Natural killer cell (primary cell): ENCODE measurements at places on chromosomes 6 and 20. TPM values are rescaled to one million over a fixed set of nuclear protein-coding genes. Genes with fewer than 3 reads are reported as not detected.

The SLC12A5 gene
- total RNA-seq = not detected

DNA sequence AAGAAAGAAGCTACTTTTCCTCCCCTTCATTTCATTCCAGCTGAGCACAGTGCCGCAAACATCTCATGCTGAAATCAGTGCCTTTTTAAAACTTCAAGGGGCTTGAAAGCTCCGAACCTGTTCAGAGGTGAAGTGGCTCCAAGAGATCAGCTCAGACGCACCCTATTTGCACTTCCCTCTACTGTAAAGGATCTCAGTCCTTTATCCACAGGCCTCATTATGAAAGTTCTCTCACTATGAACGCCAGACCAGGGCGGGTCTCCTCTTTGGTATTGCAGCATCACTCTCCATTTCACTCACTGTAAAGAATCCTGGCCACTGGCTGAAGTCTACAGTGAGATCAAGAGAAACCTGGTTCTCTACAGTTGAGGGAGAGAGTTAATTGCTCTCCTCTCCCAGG, 232.7 kb upstream of the POU3F2 start:
- H3K27ac ChIP-seq = no peak overlapping the region
- H3K4me3 ChIP-seq = no peak overlapping the region
- no peaks in the 10 kb centered on the region for H3K27me3 ChIP-seq
- H3K36me3 ChIP-seq = no peaks in the 10 kb centered on the region

DNA sequence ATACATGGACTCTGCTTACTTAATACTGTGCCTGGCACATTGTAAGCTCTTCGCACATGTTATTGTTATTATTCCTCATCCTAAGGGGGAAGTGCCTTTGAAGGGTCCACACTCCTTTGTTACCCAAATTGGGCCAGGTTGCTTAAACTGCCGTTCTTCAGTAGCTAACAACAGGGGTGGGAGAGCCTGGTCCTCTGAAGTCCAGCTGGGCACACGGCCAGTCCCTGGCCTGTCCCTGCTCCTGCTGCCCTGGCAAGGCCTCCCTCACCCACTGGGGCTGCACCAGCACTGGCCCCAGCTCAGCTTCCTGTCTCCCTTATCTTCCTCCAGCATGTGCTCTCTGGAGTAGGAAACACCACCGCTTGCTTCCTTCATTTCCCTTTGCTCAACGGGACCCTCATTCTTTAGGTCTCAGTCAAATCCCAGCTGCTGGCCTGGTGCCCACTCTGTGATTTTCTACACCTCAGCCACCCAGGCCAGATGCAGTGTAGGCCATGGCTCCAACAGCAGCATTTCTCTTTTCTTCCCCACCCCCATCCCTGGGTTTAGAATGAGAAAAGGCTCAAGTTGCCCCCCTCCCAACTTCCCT, 5.5 kb upstream of the PROCR start:
- H3K27ac ChIP-seq = no peak overlapping the region
- H3K4me3 ChIP-seq = no peak overlapping the region
- no peaks in the 10 kb centered on the region for H3K27me3 ChIP-seq
- no peaks in the 10 kb centered on the region for H3K36me3 ChIP-seq
- no peak for DNase-seq
- H3K4me1 ChIP-seq = peaks cover 10% of the 10 kb centered on the region

DNA sequence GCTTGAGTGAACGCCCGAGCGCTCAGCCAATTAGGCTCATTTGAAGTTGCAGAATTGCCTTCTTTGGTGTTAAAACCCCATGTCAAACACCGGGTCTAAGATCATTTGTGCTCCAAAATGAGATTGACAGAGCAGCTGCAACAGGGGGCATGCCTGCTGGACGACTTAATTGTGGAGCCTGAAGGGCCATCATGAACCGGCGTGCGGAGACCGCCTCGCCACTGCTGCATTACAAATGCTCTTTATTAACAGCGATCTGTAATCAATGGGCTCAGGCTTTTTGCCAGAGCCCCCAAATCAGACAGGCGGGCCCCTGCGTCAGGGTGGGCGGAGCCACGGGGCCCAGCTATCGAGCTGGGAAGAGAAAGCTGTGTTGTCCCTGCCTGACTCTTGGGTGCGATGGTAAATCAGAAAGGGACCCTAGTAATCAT, 183.2 kb downstream of the SIM1 start:
- H3K27ac ChIP-seq = no peak overlapping the region
- H3K36me3 ChIP-seq = no peaks in the 10 kb centered on the region
- no peak overlapping the region for H3K4me3 ChIP-seq

DNA sequence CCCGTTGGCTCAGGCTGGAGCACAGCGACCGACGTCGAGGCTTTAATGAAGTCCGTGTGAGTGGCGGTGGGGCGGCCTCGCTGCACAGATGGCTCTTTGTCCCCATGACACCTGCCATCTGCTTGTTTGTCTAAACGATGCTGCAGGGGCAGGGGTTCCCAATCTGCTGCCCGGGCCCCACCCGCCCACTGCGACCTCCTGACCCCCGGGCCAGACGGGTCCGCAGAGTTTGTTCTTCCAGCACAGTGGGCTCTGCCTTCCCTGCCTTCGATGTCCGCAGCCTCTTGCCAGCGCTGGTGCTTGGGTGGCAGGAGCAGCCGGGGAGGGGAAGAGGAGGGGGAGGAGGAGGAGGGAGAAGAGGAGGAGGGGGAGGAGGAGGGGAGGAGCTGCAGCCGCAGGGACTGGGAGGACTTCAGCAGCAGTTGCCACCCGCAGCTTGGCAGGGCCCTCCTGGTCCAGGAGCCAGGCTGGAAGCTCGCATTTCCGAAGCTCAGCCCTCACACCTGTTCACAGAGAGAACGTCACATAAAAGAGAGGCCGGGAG, 210.0 kb downstream of the DLL1 start:
- peaks cover 18% of the 10 kb centered on the region for H3K4me1 ChIP-seq
- no peaks in the 10 kb centered on the region for H3K36me3 ChIP-seq
- no peak overlapping the region for H3K4me3 ChIP-seq
- no peak overlapping the region for H3K27ac ChIP-seq
- H3K27me3 ChIP-seq = no peaks in the 10 kb centered on the region
- no peak for DNase-seq

- no peaks in the 10 kb centered on the region for H3K4me1 ChIP-seq
- H3K36me3 ChIP-seq = no peaks in the 10 kb centered on the region
- no peak overlapping the region for H3K4me3 ChIP-seq
- H3K27ac ChIP-seq = no peak overlapping the region
- no peak for DNase-seq
Measured at GRCh38 chr20:36216314-36217025, 19.8 kb upstream of the AAR2 start.

GRCh38 chr20:4667371-4667773, 54.3 kb upstream of the PRND start:
- H3K27ac ChIP-seq = peak overlapping the region; percentile 52
- H3K4me1 ChIP-seq = peaks cover 29% of the 10 kb centered on the region
- DNase-seq = no peak
- no peaks in the 10 kb centered on the region for H3K36me3 ChIP-seq
- H3K4me3 ChIP-seq = no peak overlapping the region

GRCh38 chr6:43771858-43772680, 2.1 kb downstream of the VEGFA start:
- peaks cover 34% of the 10 kb centered on the region for H3K4me1 ChIP-seq
- peak overlapping the region; percentile 45 for H3K4me3 ChIP-seq
- no peak overlapping the region for H3K27ac ChIP-seq
- peak; percentile 41 for DNase-seq

GRCh38 chr20:56730996-56731395, 101.9 kb downstream of the TFAP2C start:
- no peak for DNase-seq
- H3K36me3 ChIP-seq = no peaks in the 10 kb centered on the region
- H3K4me1 ChIP-seq = no peaks in the 10 kb centered on the region
- no peak overlapping the region for H3K4me3 ChIP-seq

GRCh38 chr6:3789896-3790558, 38.5 kb upstream of the PXDC1 start:
- H3K27me3 ChIP-seq = no peaks in the 10 kb centered on the region
- H3K4me1 ChIP-seq = no peaks in the 10 kb centered on the region
- H3K36me3 ChIP-seq = no peaks in the 10 kb centered on the region
- no peak for DNase-seq
